HT1080 (cell line): ENCODE measurements at places on chromosomes 3 and 15.

- peak; percentile 99 for DNase-seq
Observed at GRCh38 chr3:32420126-32421038, 28.7 kb downstream of the CMTM7 start.

DNA sequence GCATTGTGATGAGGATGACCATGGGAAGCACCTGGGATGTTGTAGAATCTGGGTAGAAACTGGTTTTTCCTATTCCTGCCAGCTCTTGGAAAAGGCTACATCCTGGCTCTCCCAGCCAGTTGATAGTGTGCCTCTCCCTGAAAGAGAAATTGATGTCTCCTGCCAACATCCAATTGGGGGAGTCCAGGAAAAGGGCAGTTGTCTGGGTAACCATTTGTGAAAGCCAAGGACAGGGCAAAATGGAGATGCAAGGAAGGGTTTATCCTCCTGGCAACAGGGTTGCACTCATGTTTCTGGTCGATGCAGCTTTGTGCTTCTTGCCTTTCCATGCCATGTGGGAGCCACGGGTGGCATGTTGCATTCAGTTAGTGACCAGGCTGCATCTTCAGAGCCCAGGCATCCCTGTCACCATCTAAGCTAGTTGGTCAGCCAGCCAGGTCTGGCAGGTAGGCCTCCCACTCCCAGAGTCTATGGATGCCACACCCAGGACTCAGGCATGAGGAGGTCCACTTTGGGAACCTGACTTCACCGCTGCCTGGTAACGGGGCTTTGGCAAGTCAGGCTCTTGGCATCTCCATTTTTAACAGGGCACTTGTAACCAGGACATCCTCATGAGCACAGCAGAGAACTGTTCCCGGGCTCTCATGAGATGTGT lies 153.5 kb downstream of the DNAJB8 start:
- no peak for DNase-seq

- no peak for DNase-seq
Observed at GRCh38 chr3:195253923-195254432, 17.0 kb downstream of the XXYLT1 start.

GRCh38 chr3:69032142-69032541 lies 18.7 kb upstream of the EOGT start:
- DNase-seq, result peak; percentile 23

- DNase-seq, result peak; percentile 59
Observed at GRCh38 chr3:124811436-124811835, 75.7 kb downstream of the ITGB5 start.

DNA sequence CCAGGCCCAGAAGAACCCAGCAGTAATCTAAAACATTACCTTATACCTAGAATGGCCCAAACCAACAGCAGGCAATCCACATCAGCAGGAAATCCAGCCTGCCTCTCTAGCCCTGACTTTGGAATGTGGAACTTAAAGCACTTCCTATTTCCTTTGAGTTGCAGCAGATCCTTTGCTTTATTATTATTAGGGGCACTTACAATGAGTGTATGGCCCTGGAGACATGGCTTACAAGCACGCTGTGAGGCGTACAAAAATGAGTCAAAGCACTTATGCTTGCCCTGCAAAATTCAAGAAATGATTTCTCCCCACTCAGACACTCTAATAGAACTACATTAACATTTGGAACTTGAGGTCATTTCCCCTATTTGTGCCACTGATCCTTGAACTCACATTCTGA lies 9.5 kb upstream of the KNSTRN start:
- DNase-seq, result no peak
